ENCODE measurements at places on chromosomes 4 and X.

- no peak for DNase-seq
Measured at GRCh38 chrX:9033586-9033985, 341 bp downstream of the FAM9B start.

DNA sequence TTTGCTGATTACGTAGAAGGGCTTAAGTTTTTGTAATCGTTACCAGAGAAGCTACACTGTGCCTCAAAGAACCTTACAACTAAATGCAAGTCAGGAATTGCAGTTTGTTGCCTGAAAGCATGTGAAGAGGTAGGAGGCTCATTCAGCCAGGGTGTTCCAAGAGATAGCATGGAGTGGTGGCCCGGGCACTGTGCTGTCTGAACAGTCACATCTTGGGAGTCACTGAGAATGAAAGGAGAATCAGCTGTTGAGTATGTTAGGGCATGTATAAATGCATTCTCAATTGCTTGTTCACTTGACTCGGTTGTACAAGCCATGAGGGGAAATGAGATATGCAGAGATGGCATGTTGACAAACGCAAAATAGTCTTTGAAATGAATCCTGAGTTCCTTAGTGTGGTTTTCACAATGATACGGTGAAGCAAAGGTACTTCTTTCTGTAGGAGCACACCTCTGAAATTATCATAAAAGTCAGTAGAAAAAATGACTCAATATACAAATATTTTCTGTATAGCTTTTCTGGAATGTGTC is 161.0 kb downstream of the DCTD start:
- DNase-seq, result no peak

DNA sequence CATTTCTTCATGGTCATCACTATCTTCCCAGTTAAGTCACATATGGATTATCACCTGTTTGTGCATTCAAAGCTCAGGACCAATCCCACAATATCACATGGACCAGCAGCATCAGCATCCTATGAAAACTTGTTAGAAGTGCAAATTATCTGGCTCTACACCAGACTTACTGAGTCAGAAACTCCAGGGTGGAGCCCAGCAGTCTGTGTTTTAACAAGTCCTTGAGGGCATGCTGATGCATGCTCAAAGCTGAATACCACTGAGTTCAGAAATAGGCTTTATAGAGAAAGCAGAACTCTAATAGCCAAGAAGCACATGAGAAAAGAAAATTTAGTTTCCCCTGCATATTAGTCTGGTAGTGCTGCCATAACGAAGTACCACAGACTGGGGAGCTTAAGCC is 62.4 kb upstream of the GABRQ start:
- DNase-seq, result no peak

DNA sequence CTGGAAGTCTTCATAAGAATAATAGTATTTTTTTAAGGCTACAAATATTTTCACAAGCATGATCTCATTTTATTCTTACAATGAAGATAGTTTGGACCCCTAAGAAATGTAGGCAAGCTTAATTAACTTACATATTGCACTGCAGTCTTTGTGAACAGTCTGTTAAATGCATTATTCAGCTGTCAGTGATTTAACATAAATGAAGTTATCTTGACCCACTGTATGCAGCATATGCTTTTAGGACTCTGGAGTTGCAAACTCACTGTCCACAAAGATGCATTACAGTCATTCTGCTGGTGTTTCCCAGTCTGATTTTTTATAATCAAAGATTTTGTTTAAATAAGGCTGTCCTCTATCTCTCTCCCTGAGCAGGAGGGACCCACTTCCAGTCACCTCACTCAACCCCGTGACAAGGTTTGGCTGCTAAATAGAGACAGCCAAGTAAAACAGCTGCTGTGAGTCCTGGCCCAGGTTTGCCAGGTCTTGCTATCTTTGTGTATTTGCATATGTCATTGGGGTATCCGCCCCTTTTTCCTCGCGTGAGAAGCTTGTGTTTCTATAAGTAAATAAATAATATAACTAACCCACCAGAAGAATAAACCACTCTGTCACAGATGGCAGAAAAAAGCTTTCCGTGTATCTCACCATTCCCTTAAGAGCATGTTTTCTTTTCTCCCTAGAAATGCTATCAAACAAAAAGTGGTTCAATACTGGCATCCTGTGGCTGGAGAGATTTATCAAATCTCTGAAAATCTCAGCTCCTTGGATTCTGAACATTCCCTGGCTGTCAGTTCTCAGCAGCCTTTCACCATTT is 67.0 kb downstream of the SLC7A11 start:
- DNase-seq, result no peak

- DNase-seq, result no peak
Measured at GRCh38 chr4:2305766-2306501, 44.0 kb upstream of the MXD4 start.

- DNase-seq, result no peak
Measured at GRCh38 chr4:29276150-29276549, 1444.0 kb upstream of the PCDH7 start.

DNA sequence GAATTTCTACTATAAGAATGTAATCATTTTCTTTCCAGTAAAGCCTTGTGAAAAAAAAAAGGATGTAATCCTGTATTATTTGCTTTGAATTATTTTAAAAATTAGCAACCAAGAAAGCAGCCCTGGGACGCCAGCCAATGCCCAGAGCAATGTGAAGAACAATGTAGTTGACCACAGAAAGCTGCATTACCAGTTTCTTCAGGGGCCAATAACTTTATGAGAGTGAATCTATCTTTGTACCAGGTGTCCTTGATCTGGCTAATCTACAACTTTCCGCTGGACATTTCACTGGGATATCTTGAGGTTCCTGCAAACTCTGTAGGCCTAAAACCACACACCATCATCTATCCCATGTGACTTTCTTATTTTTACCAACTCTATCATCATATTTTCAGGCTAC is 7.6 kb upstream of the KLHL2 start:
- DNase-seq, result no peak

DNA sequence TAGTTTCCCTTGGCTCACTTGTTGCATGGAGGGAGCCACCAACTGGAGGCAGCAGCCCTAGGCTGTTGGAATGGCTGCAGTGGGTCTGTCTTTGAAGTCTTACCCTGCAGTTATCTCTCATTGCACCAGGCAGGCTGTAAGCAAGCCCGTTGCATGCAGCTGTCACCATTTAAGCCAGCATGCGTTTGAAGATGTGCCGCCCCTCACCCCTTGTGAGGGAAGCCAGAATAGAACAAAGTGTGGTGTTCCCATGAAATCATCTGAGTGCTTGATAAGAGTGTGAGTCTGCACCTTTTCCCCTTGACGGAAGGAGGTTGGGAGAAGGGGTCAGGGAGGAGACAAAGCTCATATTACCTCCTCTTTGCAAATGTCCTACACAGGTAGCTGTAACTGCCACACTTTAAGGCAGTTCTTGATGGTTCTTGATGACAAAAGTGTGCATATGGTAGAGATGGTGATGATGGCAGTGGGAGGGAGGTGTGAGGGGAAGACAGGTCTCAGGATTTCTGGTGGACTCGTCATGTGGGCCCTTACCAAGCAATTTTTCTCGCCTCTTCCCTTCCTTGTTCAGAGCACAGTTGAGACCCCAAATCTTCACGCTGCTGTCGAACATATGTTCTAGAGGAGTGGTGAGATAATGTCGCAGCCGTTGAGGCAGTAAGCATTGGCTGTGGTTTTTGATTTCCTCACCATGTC is 191.4 kb upstream of the LEF1 start:
- DNase-seq, result peak; percentile 96

DNA sequence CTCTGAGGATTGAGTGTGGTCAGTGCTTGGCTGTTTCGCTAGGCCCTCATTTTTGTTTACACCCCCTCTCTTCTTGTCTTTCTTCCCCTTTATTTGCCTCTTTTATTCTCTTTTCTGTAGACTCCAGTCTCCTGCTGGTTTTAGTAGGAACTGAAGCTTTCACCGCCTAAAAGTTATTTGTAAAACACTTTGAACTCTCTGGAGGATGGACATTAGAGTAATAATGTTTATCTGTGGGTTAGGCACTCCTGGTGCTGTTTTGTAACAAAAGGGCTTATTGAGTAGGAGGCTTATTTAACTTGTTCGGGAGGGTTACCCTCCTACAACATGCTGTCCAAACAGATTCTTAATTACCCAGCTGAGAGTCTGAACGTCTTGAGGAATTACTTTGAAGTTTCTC is 1.6 kb upstream of the ARHGAP10 start:
- DNase-seq, result no peak
